ENCODE measurements at places on chromosomes 3 and 15.
A peak's percentile ranks its signal among the peaks of the same experiment; 100 is the strongest.

- DNase-seq, result peak; percentile 58
Observed at GRCh38 chr15:77584201-77584600, 48.5 kb downstream of the LINGO1 start.

- DNase-seq, result peak; percentile 34
Observed at GRCh38 chr15:37133602-37134001, 33.3 kb upstream of the MEIS2 start.

DNA sequence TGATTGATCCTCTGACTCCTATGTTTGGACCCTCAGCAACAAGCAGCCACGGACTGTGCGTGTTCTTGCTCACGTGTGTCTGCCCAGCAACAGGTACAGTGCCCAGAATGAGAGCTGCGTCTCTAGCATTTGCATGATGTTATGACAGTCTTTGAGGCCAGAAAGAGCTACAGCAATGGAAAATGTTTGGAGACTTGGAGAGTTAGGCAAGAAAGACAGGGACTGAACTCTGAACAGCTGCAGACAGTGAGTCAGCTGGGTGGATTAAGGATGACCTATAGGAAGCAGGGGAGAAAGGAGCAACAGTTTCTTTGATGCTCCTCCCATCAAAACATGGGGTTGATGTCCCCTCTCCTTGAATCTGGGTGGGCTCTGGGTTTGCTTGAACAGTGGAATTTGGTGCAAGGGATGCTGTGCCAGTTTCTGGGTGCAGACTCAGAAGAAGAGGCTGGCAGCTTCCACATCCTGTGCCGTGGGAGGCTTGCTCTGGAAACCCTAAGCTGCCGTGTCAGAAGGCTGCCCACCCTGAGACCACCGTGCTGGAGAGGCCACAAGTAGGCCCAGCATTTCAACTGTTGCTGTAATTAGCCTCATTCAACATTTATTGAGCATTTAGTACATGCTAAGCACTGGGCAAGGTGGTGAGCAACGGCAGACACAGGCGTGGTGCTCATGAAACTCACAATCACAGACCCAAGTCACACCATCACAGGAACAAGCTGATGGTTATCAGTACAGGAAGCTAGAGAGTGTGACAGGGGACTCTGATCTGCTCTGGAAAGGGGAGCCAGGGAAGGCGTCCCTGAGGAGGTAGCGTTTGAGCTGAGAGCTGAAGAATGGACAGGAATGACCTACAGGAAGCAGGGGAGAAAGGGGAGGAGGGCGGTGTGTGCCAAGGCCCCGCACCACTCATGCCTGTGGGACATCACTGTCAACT lies 21.7 kb downstream of the CCR9 start:
- no peak for DNase-seq

- DNase-seq, result no peak
Observed at GRCh38 chr3:133905376-133905775, 9.7 kb upstream of the RAB6B start.

- DNase-seq, result no peak
Observed at GRCh38 chr3:86793786-86794185, 197.2 kb downstream of the VGLL3 start.

Data from SK-N-DZ (cell line).